ENCODE measurements at places on chromosomes 2 and 18.

DNA sequence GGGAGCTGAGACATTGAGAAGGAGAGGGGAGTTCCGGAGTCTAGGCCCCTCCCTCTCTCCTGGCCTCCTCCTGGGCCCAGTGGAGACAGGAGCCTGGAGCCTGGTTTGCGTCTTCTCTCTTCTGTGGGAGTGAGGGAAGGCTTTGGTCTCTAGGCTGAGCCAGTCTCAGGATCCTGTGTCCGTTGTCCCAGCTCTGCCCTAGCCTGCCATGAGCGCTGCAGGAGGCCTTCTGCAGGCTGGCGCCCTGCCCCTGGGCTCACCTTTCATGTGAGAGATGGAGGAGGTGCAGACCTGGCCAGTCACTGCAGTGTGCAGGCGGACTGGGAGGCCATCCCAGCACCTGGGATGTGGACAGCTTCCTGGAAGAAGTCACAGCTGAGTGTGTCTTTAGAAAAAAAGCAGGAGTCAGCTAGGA, 8.7 kb downstream of the IMPA2 start:
- DNase-seq: no peak

DNA sequence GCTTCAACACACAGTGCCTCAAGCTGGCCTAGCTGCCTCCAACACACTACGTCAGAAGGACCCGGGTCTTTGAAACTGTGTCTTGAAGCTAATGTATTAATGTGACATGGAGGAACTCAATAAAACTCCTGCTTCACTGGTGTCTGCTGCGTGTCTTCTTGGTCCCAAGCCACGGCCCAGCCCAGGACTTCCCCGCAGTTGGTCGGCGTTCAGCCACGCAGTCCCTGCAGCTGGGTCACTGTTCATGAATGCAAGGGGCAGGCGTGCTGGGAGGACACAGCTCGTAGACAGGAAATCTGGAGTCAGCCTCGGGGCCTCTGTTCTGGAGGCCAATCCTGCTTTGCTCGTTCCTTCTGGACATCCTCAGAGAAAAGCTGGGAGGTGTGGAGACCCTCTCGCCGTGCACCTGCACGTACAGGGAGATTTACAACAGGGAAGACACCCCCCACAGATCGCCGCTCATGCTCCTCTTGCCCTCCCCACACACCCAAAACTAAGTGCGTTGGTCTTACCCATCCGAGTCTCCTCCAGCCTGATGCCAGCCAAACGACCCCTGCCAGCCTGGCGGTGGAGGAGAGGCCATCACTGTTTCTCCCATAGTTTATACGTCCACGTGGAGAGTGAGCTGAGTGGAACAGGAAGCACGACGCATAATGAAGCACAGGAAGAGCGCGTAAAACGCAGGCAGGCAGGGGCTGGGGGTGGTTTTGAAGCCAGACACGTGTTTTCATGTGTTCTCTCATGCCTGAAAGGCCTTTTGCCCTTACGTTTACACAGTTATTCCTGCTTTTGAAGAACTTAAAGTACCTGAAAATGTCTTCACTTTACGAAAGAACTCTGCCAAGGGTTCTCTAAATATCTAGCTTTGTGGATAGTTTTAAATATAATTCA, 39.7 kb downstream of the ADI1 start:
- no peak for DNase-seq

- DNase-seq: no peak
Measured at GRCh38 chr2:127662937-127663565, 12.3 kb downstream of the LIMS2 start.

DNA sequence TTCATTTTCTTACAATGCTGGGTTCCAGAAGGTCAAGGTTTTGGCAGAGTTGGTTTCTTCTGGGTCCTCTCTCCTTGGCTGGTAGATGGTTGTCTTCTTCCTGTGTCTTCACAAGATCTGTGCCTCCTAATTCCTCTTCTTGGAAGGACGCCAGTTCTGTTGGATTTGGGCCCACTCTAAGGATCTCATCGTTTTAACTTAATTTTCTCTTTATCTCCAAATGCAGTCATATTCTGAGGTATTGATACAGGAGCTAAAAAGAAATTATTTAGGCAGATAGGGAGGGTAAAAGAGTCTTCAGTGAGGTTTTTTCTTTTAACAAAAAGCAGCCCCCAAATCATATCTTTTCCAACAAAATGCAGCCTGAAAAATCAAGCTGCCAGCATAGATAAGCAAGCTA, 998.4 kb downstream of the SOCS6 start:
- DNase-seq: no peak

DNA sequence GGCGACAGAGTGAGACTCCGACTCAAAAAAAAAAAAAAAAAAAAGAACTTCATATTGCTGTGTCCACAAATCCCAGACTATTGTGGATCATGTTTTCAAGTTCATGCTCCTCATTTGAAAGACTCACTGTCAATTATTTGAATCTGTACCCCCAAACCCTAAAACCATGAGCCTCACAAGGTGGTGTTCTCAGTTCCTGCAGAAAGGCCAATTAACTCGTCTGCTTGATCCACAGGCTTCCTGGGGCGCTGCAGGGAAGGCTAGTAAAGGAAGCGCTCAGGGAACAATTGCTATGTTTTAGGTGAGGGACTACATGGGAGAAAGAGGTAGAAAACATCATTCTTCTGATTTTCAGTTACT, 396.8 kb upstream of the NETO1 start:
- no peak for DNase-seq

GRCh38 chr2:20997953-20998722, 45.7 kb downstream of the APOB start:
- DNase-seq: no peak

DNA sequence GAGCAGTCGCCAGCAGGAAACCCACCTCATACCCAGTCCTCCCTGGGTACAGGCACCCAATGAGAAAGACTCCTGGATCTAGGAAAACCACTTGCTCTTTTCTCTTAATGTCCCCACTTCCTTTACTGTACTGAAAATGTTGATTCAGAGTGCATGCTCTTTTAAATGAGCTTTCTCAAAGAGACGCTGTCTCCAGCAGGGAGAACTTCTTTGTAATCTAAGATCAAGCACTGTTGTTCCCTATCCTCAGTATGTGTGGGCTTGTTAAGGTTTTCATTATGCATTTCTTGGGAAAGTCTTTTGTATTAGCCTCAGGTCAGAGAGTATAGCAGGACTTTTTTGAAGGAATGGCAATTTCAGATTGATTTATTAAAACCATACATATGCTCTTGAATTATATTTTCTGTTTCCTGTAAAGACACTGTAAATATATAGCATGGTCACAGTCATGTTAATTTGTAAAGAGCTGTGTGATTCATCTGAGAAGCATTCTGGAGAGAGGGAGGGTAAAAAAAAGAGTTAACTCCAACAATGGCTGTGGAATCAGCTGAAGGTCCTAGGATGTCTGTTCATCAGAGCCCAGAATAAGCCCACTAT, 178.1 kb downstream of the MGAT5 start:
- DNase-seq: no peak

DNA sequence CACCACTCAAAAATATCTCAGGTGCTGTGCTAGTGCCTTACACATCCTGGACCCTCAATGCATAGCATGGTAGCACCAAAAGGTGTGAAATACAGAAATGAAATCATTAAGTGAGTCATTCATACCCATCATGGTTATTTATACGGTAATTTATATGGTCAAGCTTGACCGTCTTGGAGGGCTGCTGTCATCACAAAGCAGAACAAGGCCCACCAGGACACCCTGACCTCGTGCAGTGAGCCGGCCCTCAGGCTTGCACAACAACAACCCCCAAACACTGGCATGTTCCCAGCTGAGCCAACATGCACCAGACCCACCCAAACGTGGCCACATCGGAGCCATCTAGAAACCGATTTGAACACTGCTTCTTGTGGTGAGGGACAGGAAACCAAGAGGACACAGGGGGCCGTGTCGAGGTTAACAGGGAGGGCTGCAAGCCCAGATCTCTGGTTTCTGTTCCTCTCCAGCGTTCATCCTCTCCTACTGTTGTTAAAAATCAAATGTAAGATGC, 378.5 kb upstream of the ID2 start:
- DNase-seq: peak; percentile 59

- DNase-seq: no peak
Measured at GRCh38 chr2:128603411-128603924, 284.8 kb upstream of the HS6ST1 start.

DNA sequence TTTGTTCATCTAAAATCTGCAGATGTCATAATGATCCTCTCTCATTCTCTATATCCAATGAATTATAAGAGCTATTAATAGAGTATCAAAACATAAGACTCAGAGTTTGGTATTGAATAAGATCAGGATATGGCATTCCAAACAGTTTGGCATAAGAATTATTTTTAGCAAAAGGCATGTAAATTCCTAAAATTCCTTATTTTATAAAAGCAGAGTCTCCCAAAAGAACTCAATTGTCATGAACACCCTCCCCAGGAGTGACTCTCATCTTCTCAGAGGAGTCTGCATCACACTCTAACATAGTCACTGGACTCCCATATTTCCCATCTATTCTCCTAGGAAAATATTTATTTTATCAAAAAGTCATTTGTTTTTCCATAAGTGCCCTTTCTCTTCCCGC, 1710.2 kb upstream of the SLC39A10 start:
- no peak for DNase-seq

DNA sequence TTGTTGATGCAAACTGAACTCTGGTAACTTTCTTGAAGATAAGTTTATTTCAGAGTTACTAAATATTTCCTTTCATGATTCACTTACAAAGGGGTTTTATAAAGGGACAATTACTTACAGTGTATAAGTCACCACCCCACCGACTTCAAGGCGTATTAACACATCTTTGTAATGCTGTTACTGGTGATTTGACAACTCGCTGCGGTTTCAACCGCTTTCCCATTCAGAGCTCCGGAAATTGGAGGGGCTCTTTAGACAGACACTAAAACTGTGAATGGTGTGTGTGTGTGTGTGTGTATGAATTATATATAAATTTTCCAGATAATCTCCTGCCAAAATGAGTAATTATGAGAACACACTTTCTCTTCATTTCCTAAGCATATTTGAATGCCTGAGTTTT, 4.9 kb downstream of the TM4SF20 start:
- DNase-seq: no peak

DNA sequence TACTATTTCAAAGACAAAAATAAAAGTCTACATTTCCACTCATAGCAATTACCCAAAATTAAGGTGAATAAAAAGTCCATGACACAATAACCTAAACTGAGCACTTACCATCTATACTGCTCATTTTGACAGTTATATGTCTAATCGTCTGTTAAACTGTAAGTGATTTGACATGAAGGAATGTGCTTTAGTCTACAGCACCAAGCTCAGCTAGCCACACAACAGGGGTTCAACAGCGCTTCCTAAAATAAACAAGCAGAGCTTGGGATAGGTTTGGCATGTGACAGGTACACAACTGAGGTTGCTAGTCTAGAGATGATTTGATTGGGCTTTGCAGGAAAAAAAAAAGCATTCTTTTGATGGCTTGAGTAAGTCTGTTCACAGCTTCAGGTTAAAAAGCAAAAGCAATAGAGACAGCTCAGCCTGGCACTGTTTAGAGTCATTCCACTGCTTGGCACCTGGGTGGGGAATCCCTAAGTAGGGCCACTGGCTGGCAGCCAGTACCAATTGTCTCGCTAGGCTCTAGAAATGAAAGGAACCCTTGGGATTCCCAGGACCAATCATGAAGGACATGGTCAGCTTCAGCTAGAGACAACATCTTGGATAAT, 78.6 kb downstream of the BARD1 start:
- no peak for DNase-seq

GRCh38 chr18:59267503-59268126, 5.6 kb downstream of the RAX start:
- DNase-seq: no peak

DNA sequence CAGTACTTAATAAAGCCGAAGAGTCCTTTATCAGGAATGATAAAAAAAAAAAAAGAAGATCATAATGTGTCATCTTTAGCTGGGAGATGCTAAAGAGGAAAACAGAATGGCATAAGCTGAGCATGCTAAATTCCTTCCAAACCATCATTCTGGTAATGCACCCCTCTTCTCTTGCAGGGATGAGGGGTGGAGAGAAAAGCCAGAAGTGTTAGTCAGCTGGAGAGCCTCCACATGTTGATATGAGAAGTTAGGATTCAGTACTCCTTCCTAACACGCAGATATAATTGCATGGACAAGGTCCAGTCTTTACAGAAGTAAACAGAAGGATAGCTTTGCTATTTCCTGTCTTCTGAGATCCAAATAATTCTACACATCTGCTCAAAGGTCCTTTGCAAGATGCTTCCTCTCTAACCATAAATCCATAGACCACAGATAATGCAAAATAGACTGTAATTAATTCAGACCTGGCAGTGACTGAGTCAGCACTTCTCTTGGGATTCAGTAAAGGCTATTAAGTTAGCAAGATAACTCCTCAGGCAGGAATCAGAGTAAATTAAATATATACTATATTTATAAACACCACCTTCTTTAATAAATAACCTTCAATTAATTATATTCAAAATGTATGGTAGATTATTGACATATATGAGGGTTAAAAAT, 930.0 kb upstream of the KLHL29 start:
- DNase-seq: no peak
